ENCODE measurements at places on chromosomes 7 and 10.

- no peak for DNase-seq
Observed at GRCh38 chr10:31171402-31172083, 139.9 kb upstream of the ZNF438 start.

DNA sequence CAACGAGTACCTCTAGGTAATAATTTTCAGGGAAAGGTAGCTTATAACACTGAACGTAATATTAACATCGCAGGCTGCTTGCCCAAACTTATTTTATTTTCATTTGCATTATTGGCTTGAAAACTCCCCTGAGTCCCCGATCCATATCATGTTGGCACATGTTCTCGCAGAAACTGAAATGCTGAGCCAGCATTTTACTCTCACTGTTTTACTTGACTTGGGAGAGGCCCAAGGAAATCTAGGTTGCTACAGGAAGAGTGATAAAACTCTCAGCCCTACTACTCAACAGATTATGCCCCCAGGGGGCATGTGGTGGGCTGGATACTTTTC lies 183.5 kb upstream of the HABP2 start:
- DNase-seq = no peak

DNA sequence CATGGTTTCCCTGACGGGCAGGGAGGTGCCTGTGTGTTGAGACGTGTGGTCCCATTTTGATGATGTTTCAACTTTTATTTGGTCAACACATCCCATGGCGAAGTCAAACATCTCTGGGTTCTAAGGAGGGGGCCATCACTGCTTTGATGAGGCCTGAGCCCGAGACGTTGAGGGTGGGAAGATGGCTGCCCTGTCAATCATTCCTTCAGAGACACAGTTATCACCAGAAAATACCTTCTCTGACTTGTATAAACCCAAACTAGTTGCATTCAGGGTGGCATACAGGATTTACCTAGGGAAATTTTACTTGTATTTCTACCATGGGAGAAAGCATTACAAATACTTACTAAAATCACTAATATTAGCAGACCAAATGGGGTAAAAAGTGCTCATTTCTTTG lies 64.6 kb downstream of the VOPP1 start:
- no peak for DNase-seq

DNA sequence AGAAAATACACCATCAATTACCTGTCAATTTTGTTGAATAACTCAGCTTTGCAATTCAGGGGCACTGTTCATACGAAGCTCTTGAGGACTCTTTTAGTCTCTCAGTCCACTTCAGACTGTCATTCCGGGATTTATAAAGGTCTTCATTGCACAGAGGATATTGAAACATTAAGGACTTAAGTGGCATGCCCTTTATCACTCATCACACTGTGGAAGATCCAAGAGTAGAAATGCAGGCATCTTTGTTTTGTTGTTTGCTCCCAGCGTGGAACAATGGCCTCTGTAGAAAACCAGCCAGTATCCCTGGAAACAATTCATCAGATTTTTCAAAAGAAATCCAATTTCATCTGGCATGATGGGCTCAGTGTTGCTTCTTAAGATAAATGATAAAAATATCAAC lies 66.3 kb upstream of the LRGUK start:
- DNase-seq = no peak

DNA sequence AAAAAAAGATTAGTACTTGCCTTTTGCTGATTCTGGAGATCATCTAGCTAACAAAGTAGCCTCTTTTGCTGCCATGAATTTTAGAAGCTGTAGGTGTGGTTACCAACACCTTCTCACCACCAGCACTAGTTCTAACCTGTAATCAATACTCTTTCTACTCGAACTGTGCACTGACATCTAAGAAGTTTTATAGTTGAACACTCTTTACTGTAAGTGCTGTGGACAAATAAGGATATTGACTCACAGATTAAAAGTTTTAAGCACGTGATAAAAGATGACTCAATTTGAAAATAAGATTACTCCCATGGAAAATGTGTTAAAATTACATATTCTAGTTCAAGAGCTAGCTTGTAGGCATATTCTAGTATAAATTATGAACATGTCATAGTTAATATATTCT lies 89.9 kb downstream of the REEP3 start:
- no peak for DNase-seq

DNA sequence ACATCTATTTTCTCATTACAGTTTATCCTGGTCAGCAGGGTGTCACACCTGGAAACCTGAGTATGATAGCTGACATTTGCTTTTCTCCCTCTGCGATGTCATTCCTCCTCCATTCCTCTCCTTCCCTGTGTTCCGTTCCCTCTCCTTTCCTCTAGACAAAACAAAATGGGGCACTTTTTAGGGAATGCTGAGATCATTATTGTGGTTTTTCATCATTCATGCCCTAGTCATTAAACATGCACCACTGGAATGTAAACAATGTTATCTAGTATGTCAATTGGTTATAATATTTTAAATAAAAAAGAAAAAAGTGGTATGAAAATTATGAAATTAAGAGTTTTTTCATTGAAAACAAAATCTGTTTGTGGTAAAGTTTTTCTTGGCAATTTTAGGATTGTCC lies 132.6 kb downstream of the MAPK8 start:
- no peak for DNase-seq

GRCh38 chr10:17476073-17476472 lies 21.7 kb upstream of the ST8SIA6 start:
- no peak for DNase-seq

DNA sequence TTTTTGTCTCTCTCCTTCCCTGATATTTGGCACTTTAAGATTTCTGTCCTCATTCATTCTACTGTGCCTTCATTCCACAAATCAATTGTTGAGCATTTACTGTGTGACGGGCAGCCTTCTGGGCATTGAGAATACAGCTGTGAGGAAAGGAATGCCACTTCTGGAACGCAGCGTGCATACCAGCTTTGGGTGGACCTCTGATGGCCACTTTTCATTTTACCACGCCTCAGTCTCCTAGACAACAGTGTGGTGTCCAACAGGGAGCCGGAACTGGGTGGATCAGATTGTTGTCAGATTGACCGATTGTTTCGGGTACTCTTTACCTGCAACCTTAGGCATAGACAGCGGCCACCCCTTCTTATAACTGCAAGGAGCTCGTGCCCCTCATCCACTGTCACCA lies 222.7 kb upstream of the DPP6 start:
- DNase-seq = no peak

DNA sequence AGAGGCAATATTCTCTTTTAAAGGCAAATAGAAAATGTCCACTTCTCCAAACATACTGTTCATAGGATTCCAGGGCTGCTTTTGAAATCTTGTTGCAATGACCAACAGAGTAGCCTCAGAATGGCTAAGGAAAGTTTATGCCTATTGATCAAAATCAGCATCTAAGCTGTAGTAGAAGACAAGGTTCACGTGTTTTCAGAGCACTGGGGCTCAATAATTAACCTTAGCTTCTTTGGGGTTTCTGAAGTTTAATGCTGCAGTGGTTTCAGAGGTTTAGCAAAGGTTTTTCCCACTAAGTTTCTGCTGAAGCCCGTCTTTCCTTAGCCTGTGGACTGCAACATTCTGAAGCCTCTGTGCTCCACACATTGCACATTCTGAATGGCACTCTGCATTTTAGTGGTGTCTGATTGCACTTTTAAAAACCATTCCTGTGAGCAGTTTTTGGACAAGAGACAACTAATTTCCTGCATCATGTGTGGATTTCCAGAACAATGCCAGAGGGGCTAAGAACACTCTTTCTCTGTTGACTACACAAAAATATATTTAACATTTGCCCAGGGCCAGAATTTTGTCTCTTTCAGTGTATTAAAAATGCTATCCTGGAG lies 342.5 kb downstream of the PTEN start:
- DNase-seq = no peak

DNA sequence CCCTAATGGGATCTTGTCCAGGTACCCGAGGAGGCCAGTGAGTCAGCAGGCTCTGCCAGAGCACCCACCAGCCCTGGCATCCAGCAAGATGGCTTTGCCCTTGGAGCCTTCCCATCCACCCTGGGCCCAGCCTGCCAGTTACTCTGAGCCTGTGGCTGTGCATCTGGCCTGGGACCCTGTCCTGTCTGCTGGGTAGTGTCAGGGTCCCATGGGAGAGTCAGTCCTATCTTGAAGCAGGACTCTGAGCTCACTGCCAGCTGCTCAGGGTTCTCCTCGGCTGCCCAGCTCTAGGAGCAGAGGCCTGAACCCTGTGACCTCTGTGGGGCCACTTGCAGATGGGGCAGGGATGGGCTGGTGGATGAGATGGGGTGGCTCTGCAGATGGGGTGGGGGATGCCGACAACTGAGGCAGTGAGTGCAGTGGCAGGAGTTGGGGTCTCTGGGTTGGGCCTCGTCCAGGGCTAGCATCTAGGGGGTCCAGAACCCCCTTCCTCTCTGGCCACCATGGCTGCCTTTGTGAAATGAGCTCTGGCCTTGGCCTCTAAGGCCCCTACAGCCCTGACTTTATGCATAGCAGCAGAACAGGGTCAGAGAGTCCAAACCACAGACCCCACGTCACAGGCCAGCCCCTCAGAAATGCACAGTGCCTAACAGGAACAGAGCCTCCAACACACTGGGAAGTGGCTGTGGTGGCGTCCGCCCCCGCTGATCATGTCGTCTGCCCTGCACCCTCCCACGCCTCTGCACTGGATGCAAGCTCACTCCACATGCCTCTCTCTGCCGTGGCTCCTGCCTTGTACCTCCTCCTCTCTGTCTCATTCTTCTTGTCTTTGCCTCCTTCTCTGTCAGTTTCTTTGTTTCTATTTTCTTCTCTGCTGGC lies 88.1 kb upstream of the RET start:
- DNase-seq = peak; percentile 31

DNA sequence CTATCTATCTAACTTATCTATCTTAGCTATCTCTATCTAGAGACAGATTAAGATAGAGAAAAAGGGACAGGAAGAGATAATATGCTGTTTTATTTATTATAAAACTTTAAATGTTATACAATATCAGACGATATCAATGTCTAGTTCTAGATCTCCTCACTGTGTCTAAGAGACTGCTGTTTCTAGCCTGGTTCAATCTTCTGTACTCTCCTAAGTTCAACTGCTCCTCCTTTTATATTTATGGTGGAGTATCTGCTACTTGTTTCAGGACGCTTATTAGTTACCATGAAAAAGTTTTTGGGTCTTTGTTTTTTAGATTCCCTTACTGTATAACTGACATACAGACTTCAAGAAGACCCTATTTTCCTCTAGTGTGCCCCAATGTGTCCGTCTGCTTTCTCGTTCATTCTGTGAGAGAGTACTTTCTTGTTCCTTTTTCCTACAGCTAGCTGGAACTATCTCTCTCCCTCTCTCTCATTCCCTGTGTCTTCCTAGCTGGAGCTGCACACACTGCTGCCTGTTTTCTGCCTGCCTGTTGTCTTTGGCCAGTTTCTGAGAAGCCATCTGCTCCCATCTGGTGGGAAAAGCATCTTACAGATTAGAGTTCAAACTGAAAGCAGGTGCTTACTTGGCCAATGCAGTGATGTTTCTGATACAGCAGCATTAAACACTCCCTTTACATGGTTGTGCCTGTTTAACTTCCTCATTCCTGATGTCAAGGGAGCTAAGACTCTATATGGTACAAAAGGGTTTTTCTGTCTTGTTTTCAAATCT lies 49.4 kb upstream of the ARL4A start:
- DNase-seq = no peak

- DNase-seq = no peak
Observed at GRCh38 chr10:70139997-70140250, 6.6 kb downstream of the TYSND1 start.

- no peak for DNase-seq
Observed at GRCh38 chr7:35280902-35281301, 27.0 kb upstream of the TBX20 start.

- no peak for DNase-seq
Observed at GRCh38 chr7:117243390-117243789, 79.5 kb downstream of the WNT2 start.

GRCh38 chr7:1268076-1268815 lies 35.6 kb downstream of the UNCX start:
- DNase-seq = no peak

DNA sequence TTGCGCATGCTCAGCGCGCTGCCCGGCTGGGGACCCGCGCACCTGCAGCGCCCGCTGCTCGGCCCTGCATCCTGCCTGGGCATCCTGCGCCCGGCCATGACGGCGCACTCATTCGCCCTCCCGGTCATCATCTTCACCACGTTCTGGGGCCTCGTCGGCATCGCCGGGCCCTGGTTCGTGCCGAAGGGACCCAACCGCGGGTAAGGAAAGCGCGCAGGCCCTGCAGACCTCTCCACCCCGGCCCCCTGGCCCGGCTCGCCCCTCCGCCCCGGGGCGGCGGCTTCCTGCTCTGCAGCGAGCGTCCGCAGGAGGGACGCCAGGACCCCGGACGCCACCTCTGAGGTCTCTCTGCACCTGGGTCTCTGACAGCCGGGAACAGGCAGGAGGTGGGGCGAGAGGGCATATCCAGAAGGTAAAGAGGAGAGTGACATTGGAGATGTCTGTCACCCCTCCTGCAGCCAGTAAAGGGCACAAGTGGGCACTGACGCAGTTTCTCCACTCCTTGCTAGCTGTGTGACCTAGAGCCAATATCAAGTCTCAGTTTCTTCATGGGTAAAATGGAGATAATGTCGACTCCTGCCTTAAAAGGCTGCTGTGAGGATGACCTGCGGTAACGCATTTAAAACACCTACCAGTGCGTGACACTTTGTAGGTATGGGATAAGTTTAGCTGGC lies 338 bp downstream of the ATP6V0E2 start:
- no peak for DNase-seq

GRCh38 chr10:96794836-96795733 lies 37.0 kb upstream of the LCOR start:
- no peak for DNase-seq

DNA sequence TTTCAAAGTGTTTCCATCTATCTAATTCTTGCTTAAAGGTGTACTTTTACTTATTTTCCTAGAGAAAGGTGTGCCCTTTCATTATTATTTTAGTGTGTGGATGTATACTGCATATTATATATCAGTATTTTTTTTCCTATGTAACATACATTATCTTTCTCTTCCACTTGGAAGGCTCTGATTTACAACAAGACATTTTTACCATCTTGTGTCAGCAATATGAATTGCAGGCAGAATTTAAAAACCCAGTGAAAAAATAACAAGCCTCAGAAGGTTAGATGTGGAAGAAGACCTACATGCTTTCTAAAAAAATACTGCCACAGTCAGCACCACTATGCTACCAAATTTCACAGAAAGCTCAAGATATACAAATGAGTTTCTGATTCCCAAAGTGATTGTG lies 327.7 kb upstream of the STEAP1 start:
- no peak for DNase-seq

- DNase-seq = no peak
Observed at GRCh38 chr7:97016381-97017191, 8.0 kb downstream of the DLX5 start.

DNA sequence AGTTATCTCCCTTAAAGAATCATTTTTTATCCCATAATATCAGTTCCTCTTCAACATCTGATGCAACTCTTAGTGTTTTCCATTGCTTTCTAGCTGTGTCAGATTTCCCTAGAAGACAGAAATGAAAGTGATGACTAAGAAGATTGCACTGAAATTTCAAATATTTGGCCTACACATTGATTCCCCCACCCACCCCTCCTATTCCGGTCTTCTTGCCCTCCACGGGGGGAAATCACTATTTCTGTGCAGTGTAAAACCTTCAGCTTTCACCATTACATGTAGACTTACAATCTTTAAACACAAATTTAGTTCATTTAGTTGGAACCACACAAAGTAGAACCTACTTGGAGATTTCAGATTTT lies 63.7 kb upstream of the IL6 start:
- DNase-seq = no peak

GRCh38 chr7:77655836-77656455 lies 40.3 kb upstream of the RSBN1L start:
- DNase-seq = no peak

Measured in renal cortex interstitium (tissue), 15 donors.